ENCODE measurements at places on chromosomes 11 and 22.

DNA sequence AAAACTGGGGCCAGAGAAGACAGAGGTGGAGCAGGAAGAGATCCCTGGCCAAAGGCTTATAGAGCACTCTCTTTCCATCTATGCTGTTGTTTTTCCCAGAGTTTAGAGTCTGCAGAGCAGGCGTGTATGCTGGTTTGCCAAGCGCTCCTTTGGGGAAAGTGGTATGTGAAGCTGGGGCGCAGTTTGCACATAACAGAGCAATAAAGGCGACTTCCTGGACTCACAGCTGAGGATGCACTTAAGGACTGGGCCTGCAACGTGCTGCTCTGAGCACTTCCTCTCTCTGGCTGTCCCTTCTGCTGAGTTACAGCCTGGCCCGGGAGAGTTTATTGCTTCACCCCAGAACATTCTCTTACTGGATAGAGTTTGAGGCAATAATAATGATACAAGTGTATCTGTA, 41.7 kb downstream of the THAP12 start:
- DNase-seq: no peak

GRCh38 chr22:48901324-48901723, 926.3 kb downstream of the BRD1 start:
- DNase-seq: no peak

DNA sequence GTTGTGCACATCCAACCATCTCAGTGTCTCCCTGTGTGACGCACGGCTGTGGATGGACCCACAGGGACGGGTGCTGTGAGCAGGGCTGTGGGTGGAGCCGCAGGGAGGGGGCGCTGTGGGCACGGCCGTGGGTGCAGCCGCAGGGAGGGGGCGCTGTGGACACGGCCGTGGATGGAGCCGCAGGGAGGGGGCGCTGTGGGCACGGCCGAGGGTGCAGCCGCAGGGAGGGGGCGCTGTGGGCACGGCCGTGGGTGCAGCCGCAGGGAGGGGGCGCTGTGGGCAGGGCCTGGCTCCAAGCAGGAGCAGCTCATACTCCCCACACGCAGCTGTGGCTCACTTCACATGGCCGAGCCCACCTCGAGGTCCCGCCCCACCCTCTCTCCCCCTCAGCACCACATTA, 6.0 kb upstream of the MAPK11 start:
- peak; percentile 52 for DNase-seq

- DNase-seq: no peak
These were observed 1.3 kb downstream of the CLMP start for GRCh38 chr11:123193742-123194141.

GRCh38 chr11:115226556-115226955, 277.7 kb downstream of the CADM1 start:
- no peak for DNase-seq

DNA sequence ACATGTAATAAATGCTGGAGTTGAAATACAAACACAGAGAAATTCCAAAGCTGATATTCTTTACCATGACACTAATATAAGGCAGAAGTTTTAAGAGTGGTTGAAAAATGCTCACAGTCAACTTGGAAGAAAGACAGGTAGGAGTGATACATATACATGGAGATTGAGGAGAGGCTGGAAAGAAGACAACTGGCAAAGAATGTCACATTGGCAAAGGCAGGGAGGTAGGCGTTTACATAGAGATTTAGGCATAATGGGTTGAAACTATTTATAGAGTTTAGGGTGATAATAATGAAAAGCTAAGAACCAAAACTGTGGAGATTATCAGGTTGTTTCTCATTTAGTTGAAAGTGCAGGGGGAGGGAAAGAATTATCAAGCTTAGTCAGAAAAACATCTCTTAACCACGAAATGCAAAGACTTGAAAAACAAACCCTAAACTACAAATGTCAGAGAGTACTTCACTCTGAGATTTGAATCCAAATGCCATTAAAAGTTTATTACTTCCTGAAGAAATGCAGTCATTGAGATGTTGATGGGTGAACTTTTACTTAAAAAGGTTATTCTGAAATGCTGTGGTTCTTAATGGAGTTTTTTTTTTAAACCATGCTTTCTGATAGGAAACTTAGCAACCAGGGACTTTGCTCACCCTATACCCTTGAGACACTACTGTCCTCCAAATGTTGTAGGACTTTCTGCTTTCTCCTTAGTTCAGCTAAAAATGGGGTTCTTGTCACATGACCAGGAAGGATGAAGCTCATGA, 138.4 kb upstream of the CCDC90B start:
- DNase-seq: no peak

DNA sequence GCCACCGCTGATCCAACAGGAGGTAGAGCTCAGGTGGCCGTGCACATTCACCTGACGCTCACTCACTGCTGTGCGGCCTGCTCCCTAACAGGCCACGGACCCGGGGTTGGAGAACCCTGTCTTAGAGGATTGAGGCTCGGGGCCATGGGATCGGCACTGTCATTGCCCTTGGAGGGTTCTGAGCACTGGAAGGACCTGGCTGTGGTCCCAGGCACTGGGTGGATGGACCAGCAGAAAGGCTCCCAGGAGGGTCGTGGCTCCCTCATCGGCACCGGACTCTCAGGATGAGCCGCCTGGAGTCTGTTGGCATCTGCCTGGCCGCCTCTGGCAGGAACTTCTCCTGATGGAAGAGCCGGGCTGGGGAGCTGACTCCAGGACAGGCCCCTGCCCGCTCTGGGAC, 6.5 kb downstream of the KCNQ1 start:
- no peak for DNase-seq

DNA sequence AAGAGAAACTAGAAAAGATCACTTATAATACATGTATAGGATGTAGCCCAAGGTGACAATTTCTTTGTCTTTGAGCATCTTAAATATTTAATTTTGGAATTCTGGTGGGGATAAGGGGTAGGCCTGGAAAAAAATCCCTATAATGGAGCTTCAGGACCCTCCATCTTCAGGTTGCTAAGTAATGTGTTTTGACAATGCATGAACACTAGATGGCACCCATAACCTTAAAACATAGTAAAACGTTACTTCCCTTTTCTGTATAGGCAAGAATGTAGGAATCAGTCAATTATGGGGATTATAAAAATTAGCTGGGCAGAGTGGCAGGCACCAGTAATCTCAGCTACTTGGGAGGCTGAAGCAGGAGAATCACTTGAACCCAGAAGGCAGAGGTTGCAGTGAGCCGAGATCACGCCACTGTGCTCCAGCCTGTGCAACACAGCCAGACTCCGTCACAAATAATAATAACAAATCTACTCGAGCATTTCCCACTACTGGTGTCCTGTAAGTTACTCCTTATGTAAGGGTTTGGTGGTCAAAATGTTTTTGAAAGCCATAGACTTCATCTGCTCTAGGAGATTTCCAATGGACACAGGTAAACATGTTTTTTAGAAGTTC, 541.9 kb upstream of the CCDC90B start:
- no peak for DNase-seq

- no peak for DNase-seq
These were observed 13.0 kb upstream of the CXCR5 start for GRCh38 chr11:118870396-118871343.

DNA sequence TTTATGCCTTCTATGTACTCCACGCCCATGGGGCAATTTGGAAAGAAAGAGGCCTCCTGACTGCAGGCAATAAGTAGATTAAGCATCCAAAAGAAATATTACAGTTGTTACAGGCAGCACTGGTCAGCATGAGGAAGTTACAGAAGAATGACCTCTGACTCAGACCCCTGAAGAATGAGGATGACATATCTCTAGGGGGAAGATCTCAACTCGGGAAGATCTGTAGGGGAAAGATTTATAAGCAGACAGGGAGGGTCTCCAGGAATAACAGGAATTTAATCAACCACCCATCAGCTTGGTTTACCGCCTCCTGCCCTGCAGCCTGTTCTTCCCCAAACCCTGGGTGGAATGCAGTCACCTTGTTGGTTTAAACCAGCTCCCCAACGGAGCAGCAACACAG, 58.0 kb downstream of the RCN1 start:
- no peak for DNase-seq

- no peak for DNase-seq
These were observed 10.6 kb downstream of the STT3A start for GRCh38 chr11:125603207-125603606.

DNA sequence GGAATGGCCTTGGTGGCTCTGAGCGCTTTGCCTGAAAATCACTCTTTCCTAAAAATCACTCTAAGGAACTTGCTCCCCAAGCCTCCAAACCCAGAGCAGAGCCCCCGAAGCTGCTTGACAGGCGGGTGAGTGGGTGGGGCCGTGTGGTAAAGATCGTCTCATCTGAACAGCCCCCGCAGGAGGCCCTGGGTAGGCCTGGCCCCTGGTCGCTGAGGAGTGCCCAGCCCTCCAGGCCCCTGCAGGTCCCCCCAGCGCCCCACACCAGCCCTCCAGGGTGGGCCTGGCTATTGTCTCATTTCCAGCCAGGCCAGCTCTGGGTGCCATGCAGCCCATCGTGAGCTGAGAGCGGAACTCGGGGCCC, 17.2 kb upstream of the PIM3 start:
- no peak for DNase-seq

DNA sequence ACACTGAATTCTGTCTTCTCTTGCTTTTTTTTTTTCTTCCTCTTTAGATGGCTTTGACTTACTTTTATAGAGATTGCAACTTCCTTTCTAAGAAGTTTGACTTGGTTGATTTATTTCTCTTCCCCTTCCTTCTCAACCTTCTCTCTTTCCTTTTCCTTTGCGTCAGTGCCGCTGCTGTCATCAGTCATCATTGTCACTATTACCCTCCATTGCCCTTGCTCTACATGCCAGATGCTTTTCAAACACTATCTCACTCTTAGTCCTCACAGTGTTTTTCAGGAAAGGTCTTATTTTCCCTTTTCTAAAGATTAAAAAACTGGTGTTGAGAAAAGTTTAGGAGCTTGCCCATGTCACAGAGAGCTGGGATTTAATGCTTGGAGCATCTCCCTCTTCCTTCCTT, 74.7 kb upstream of the C11orf87 start:
- no peak for DNase-seq

DNA sequence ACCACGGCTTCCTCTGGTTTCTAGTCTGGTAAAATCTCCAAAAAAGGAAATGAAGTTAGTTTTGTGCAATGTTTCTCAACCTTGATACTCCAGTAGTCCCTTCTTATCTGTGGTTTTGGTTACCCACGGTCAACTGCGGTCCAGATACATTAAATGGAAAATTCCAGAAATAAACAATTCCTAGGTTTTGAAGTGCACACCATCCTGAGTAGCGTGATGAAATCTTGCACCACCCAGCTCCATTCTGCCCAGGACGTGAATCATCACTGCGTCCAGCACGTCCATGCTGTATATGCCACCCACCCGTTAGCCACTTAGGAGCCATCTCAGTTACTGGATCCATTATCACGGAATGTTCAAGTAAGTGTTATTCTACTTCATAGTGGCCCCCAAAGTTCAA, 117.0 kb downstream of the FBXO7 start:
- no peak for DNase-seq

DNA sequence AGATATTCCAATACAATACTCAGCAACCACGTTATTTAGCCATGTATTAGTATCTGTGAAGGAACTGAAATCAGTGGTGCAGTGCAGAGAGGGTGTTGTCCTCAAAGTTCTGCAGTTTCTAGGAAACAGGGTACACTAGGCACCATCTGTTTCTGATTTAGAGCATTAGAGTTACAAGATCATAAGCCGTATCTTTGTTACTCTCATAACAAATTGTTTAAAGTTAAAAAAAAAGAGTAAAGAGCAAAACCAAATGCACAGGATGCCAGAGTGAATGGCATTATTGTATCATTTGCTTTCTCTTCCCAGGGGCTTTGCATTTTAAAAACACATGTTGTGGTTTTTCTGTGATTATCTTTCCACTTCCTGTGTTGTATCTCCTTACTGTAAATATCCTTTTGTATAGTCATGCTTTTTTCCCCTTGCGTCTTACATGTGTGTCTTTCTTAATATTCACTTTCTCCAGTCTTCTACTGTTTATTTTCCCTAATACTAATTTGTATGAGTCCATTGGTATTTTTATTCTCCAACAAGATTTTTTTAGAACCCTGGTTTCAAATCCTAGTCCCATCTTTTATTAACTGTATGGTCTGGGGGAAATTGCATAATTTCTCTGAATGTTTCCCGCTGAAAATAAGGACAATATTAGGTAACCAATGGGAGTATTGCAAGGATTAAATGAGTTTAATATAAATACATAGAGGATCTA, 15.2 kb upstream of the NUP160 start:
- no peak for DNase-seq

DNA sequence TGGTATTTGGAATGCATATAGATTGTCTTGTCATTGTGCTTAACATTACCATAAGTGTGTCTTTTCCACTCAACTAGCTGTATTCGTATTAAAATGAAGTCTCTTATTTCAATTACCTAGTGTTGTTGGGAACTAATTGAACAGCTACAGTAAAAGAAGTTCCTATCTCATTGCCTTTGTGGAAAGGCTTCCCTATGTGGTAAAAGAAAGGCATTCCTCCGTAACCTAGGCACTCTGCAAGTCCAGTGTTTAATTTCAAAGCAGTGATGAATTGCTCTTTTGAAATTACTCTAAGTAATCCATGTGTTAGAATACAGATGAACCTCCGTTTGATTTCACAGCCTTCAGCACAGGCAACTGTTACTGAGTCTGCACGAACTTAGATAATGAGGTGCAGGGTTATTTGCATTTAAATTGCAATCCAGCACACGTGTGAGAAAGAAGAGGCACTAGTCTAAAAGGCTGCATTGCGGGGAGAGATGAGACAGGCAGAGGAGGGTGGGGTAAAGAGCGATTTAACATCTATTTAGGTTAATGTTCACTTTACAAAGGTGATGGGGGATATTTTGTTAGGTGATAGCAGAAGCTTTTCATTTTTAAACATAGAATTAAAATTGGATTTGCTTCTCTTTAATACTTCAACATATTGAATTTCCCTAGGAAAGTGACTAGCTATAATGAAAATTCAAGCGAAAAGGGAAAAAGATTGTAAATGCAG, 25.0 kb upstream of the CRTAM start:
- no peak for DNase-seq

DNA sequence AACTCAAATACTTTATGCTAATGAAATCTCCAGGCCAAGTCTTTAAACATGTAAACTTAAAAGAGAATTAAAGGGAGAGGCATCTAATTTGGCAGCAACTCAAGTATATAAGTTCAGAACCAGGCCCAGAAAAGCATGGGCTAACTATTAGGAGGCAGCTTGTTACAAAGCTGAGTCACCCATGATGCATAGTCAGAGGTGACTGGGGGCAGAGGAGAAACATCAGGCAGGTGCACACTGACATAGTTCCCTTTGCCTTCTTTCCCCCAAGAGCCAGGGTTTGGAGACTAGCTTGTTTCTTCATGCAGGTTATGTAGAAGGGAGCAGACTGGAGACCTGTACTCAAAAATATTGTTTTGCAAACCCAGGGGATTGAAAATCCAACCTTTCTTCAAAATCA, 619.0 kb downstream of the SOX6 start:
- no peak for DNase-seq

DNA sequence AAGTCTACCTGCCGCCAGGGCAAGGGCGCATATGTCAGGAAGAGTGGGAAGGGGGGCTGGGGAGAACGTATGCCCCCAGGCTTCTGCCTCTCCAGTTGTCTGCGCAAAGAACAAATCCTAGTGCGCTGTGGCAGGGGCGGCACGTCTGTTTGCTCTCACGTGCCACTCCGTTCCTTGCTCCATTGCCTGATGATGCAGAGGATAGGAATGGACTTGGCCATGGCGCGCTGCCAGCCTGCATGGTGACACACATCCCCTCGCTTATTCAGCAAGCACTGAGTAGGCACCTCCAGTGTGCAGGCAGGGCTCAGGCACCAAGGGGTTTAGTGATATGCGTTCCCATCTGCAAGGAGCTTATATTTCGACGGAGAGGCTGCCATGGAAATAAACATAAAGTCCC, 45.4 kb upstream of the SLC22A12 start:
- DNase-seq: no peak

All from esophagus squamous epithelium (tissue), 5 donors.